Stimulated activated naive CD8-positive, alpha-beta T cell treated with anti-CD3 and anti-CD28 coated beads, Interleukin-15, Interleukin-2, amounts not matched to agents 100 U/mL and 50 U/mL, for 24 hours (primary cell): ENCODE measurements at places on chromosomes 6 and 20.

DNA sequence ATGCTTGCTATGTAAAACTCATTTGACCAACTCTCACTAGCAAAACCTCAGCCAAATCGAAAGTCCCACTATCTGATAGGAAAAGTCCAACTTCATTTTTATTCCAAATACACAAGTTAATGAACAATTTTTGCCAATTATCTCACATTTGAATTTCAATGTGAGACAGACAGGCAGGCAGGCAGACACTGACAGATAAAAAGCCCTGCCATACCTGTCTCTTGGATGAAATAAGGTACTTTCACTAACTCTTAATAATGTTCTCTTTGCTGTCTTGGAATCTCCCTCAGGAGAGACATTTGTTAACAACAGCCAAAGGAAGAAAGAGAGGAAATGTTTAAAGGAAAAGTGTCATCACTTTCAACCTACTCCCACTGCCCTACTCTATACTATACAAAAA, 82.0 kb downstream of the RNGTT start:
- no peak for DNase-seq

GRCh38 chr20:63830841-63831588, at the start of gene ZBTB46:
TSS of gene ZBTB46 (minus strand) at chr20:63831264. CDS start at chr20:63790757, 40,507 bp downstream.
- DNase-seq, result peak; percentile 63

GRCh38 chr6:29633534-29633905, 537 bp upstream of the GABBR1 start:
- no peak for DNase-seq

DNA sequence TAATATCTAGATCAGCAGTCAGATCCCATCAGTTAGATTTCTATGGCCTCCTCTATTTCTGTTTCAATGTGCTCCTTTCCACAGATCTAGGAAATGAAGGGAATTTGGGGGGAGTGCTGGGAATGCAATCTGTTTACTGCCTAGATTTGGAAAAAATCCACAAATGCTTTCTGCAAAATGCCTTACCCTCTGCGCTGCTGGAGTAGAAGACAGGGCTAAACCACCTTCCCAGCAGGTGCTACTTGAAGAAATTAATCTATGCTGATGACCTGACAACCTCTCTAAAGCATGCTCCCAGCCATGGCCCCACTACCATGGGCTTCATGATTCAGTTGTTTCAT, 46.2 kb downstream of the LY86 start:
- DNase-seq, result no peak

GRCh38 chr6:133969921-133970295, 16.9 kb downstream of the TBPL1 start:
- no peak for DNase-seq

DNA sequence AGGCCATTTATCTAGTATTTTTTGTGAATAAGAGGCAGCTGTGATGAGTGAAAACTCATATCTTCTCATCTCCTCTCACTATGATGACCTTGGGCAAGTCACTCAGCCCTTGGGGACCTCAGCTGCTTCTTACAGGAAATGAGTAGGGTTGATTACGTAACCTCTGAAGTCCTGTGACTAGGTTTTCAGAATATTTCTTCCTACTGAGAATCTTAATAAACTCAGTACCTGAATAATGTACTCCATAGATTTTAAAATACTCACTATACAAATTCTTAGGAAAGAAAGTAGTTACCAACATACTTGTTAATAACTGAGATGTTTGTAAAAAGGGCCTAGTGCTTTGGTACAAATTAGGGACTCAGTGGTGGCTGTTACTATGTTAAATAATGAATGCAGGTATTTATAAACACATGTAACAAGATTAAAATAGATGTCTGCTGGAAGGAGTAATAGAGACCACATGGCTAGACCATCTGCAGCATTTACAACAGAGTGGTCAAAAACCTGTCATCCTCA, 60.9 kb downstream of the RPRD1B start:
- no peak for DNase-seq

DNA sequence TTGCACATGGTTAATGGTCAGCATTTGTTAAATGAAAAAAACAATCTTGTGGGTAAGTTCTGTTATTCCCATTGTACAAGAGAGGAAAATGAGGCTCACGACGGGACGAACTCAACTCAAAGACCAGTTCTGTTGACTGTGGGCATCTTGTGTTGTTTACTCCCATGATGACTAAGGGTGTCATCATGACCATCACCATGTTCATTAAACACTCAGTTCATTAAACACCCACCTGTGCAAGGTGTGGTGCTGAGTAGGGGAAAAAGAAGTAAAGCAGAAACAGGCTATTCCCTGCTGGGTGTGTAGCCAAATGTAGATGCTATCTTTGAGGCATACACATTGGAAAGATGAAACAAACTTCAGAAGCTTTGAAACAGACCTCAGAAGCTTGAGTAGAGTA, 4.5 kb downstream of the CHMP4B start:
- DNase-seq, result no peak

GRCh38 chr6:81237226-81237625, 515.3 kb downstream of the TENT5A start:
- no peak for DNase-seq

DNA sequence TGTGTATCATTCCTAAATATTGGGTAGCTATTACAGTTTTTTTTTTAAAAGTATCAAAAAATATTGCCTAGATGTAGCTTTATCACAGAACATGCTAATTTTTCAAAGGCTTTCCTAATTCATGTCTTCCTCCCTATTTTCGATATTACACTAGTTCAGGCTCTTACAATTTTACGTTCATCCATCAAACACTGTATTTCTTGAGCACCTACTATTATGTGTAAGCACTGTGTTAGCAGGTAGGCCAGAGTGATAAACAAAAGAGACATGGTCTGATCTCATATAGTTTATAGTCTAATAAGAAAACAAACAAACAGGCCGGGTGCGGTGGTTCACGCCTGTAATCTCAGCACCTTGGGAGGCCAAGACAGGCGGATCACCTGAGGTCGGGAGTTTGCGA, 69.5 kb downstream of the FAM217A start:
- DNase-seq, result no peak

GRCh38 chr6:14922706-14923460, 323.0 kb upstream of the JARID2 start:
- DNase-seq, result no peak

GRCh38 chr20:22582964-22583772, 1.2 kb downstream of the FOXA2 start:
- DNase-seq, result no peak

DNA sequence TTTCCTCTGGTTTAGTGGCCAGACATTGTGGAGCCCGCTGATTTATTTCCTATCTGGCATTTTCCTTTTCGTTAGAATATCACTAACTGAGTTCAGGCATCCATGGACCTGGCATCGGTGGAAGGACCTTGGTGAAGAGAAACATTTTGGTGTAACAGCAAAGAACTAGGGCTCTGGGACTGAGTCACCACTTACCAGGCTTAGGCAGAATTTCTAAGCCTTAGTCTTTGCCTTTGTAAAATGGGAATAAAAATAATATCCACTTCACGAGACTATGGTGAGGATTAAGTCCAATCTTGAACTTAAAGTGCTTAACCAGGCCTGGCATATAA, 42.0 kb upstream of the ENPP1 start:
- DNase-seq, result no peak

DNA sequence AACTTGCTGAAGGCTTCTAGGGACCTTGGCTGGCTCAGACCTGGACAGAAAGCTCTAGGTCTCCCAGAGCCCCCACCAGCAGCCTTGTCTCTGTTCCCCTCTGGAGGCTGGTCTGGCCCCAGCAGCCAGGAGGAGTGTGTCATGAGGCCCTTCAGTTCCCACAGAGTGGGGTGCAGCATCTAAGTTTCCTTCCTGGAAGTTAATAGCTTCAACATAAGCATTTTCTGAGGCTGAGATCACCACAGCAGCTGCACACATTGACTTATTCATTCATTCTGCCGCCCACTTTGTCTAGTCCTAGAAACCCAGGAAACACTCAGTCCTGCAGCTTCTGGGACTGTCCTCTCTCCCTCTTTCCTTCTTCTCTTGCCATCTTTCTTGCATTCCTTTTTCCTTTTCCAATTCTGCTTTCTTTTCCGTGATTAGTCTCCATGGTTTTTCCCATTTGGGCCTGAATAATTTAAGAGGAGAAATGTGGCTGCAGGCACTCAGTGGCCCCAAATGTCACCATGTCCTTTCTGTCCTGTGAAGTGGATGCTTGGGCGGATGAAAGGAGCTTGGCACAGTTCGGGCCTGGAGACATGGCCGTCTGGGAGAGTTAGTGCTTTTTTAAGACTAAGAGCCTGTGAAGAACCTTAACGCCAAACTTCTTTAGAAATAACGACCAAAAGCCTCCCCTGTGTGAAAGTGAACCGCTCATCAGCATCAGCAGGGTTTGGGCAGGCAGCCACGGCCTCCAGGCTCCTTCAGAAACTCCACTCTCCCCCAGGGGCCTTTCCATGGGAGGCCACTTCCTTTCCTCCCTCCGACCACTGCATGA, 31.0 kb upstream of the PCMTD2 start:
- no peak for DNase-seq

GRCh38 chr20:13870170-13870748, 85.4 kb downstream of the NDUFAF5 start:
- no peak for DNase-seq

GRCh38 chr20:10415013-10415650, 18.9 kb downstream of the MKKS start:
- DNase-seq, result no peak

GRCh38 chr6:33273129-33273923, 1.5 kb downstream of the RPS18 start:
- DNase-seq, result no peak

DNA sequence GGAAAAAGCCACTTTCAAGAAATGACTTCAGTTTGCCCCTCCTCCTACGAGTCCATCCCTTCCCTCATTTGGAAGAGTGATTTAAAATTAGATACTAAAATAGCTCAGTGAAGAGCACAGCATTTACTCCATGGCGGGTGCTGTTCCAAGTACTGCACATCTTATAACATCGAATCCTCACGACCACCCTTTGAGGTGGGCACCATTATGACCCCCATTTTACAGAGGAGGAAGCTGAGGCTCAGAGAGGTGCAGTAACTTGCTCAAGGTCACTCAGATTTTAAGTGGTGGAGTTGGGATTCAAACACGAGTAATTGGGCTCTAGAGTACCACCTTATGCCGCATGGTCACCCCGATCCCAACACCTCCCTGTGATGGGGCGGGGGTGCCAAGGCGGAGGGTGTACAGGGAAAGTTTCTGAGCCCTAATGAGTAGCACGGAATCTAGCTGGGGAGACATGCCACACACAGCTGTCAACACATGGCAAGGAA, 25.5 kb downstream of the TTBK1 start:
- DNase-seq, result no peak

DNA sequence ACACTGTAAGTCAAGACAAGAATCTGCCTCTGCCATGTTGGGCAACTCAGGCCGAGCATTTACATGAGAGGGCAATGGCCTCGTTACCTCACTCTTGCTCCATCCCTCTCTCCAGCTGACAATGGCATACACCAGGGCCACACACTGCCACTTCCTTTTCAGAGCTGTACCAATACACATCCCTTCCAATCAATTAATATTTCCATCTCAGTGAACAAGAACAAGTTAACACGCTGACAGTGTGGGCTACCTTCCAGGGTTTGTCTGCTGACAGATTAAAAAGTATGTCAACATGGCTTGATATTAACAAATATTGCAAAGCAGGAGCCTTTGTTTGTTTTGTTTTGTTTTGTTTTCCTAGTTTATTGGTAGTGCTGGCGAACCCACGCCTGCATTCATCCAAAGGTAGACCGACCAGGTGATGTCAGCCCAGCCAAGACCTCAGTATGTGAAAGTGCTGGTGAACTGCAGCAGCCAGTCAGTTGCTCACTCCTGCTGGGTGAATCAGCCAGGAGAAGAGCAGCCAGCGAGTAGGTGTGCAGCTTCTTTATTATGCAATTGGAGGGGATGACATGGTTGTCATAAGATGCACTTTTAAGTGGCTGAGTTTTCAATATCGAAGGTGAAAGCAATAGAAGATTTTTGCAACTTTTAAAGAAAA, 487.3 kb upstream of the JARID2 start:
- no peak for DNase-seq

DNA sequence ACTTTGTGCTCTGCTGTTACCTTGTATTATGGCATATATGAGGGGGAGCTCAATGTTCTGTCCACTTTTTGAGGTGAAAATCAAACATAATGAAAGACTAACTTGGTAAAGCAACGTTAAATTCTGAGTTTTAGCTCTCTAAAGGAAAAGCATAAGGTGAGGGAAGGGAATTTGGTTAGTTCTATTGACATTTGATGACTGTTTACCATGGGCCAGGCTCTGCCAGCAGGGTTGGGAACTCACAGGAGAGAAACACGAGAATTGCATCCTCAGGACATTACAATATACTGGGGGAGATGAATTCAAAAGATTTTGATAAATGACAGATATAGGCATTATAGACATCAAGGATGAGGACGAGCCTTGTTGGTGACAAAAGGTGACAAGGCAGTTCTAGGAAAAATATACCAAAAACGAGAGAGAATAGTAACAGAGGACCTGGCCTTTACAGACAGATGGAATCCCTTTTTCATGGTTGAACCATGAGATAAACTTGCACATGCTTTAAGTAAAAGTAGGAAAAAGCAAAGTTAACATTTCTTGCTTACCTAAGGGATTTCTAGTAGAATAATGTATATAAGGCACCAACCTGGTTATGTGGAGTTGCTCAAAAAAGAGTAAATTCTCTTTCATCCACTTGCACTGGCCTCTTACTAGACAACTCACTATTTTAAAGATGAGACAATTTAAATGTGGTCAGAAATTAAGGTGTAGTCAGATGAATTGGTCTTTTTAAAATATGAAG, 191.4 kb downstream of the NKAIN2 start:
- DNase-seq, result no peak

DNA sequence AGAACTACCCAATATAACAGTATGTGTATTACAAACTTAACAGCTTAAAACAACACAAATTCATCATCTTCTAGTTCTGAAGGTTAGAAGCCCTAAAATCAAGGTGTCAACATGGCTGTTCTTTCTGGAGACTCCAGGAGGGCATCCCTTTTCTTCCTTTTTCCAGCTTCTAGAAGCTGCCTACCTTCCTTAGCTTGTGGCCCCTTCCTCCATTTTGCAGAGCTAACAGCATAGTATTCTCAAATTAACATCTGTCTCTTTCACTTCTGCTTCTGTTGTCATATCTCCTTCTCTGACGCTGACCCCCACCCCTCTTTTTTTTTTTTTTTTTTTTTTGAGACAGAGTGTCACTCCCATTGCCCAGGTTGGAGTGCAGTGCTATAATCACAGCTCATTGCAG, 52.8 kb upstream of the AKIRIN2 start:
- no peak for DNase-seq
